CD4-positive, alpha-beta T cell treated with Interferon gamma for 1 hour (primary cell): ENCODE measurements at places on chromosomes 2 and 18.

GRCh38 chr2:188571543-188572303, 280.0 kb downstream of the GULP1 start:
- DNase-seq: no peak

- no peak for DNase-seq
Measured at GRCh38 chr2:66566726-66567399, 131.9 kb downstream of the MEIS1 start.

DNA sequence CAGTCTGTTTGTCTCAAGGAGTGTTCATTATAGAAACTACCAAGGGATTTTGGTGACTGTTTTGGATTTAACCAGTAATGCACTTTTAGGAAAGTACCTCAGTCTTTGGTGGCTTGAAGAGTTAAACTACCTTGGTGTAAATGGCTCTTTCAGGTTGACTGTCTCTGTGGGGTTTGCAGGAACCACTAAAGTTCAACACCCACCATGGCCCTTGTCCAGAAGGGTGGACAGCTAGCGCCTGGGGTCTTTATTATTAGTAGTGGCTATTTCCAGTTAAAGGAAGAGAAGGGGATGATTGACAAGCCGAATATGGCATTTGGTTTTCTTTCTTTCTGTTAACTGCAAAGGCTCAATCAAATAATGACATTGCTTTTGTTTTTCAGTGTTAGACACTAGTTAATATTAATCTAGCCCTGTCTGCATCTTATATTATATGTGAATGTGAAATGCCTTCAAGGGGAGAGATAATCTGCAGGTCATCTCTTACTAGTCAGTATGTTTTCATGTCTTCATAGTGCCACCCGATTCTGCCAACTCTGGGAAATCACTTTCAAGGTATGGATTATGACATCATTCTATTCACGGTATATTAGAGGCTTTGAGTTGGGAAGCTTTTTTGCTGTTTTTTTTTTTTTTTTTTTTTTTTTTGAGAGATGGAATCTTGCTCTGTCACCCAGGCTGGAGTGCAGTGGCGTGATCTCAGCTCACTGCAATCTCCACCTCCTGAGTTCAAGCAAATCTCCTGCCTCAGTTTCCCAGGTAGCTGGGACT, 56.4 kb downstream of the MAP4K4 start:
- no peak for DNase-seq

DNA sequence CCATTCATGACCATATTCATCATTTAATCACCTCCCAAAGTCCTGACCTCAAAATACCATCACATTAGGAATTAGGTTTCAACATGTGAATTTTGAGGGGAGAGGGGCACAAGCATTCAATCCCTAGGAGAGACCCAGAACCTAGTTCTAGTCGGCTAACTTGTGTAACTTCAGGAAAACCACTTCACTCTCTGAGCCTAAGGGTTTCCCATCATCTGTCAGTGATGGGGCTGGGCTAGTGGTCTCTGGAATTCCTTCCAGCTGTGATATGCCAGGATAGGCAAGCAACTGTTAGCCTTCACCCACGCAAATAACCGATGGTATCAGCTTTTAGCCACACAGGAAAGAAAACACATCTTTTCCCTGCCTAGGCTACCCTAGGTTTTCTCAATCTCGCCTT, 52.5 kb upstream of the MEX3C start:
- no peak for DNase-seq

- no peak for DNase-seq
Measured at GRCh38 chr18:44770641-44771040, 90.0 kb downstream of the SETBP1 start.

GRCh38 chr2:161085149-161085548, 75.1 kb upstream of the TANK start:
- DNase-seq: no peak

- DNase-seq: no peak
Measured at GRCh38 chr2:209592106-209592505, 168.3 kb downstream of the MAP2 start.

DNA sequence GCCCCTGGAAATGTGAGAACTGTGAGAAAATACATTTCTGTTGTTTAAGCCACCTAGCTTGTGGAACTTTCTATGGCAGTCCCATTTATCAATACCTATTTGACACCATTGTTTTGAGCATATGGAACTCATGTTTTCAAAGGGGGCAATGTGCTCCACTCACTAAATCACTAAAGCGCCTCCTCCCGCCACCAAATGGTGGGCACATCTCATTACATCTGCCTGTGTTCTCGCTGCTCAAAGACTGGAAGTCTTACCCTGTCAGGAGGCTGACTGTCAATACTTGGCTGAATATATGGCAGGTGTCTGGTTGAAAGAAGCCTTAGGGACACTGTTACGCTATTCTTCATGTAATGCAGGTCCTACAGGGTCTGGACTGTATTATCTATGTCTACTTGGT, 767.7 kb downstream of the TSN start:
- no peak for DNase-seq

DNA sequence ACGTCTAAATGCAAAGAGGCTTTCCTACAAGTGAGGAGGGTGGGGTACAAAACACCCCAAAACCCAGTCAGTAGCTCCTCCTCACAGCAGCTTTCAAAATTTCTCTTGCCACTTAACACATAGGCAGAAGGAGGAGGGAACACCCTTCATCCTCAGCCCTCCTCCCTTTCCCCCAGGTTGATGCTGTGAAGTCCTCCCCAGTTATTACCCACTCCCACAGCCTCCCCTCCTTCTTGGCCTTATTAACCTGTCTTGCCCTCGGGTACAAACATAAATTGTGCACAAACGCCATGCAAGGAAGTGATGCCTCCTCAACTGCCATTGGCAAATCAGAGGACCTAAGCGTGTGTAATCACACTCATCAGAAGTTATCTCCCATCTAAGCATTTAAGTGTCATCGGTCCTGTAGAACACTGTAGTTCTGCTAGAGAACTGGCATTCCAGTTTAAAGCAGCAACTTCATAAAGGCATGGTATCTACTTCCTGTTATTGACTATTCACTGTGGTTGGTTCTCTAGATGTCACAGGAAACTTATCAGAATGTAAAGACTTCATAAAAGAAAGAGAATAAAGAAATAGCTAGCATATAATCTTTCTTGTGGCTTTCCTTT, at the start of gene DSC1:
TSS of gene DSC1 (minus strand) at position 32 of the 611 bp plus-strand sequence. CDS start 262 bp downstream, outside the sequence.
- no peak for DNase-seq

DNA sequence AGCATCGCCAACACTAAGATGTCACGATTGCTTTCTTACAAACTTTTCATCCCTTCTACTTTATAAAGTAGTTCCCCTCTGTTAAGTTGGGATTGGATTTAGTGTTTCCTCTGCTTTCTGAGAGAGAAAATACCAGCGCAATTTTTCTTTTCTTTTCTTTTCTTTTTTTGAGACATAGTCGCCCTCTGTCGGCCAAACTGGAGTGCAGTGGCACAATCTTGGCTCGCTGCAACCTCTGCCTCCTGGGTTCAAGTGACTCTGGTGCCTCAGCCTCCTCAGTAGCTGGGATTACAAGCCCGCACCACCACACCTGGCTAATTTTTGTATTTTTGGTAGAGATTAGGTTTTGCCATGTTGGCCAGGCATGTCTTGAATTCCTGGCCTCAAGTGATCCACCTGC, 9.0 kb downstream of the RELCH start:
- DNase-seq: no peak

DNA sequence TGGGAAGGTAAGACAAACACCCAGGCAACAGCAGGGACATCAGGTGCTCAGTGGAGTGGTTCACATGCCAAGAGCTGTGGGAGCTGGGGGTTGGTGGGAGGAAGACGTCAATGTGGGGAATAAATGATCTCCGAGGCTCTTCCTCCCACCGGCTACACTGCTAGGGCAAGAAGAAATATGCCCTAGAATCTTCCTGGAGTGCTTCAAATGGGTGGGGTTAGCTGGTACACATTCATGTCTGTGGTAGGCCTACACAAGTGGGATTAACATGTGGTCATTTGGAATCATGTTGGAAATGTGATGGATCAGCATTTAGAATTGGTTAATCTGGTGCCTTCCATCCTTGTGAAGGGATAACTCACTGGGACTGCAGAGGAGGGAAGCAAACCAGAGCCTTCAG, 12.4 kb upstream of the ZFP36L2 start:
- DNase-seq: no peak

- DNase-seq: no peak
Measured at GRCh38 chr2:171191021-171191420, 30.3 kb upstream of the TLK1 start.

DNA sequence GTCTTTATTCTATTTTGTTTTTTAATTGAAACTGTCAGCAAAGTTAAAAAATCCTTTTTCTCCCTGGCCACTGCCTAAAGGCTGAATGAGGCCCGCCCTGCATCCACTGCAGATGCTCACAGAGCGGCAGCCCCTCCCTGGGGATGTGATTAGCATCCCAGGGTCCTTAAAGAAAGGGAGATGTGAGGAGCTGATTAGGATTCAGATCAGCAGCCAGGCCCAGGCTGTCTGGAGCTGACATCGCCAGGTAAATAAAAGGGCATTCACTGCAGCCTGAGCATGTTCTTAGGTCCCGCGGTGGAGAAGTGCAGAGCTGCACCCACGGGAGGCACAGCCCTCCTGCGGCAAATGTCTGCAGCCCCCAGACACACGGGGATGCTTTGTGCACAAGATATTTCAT, 83.8 kb downstream of the LONRF2 start:
- no peak for DNase-seq

GRCh38 chr2:164052006-164052405, 316.2 kb upstream of the FIGN start:
- DNase-seq: no peak

- DNase-seq: peak; percentile 72
Measured at GRCh38 chr2:113175042-113175628, 1.4 kb downstream of the PSD4 start.

GRCh38 chr2:24613154-24613814, 122.2 kb downstream of the NCOA1 start:
- peak; percentile 35 for DNase-seq

- no peak for DNase-seq
Measured at GRCh38 chr2:108454440-108454839, 5.4 kb downstream of the GCC2 start.

- no peak for DNase-seq
Measured at GRCh38 chr2:202768273-202768672, 103.3 kb downstream of the ICA1L start.

GRCh38 chr2:111118481-111118980, 2.2 kb upstream of the BCL2L11 start:
- no peak for DNase-seq

DNA sequence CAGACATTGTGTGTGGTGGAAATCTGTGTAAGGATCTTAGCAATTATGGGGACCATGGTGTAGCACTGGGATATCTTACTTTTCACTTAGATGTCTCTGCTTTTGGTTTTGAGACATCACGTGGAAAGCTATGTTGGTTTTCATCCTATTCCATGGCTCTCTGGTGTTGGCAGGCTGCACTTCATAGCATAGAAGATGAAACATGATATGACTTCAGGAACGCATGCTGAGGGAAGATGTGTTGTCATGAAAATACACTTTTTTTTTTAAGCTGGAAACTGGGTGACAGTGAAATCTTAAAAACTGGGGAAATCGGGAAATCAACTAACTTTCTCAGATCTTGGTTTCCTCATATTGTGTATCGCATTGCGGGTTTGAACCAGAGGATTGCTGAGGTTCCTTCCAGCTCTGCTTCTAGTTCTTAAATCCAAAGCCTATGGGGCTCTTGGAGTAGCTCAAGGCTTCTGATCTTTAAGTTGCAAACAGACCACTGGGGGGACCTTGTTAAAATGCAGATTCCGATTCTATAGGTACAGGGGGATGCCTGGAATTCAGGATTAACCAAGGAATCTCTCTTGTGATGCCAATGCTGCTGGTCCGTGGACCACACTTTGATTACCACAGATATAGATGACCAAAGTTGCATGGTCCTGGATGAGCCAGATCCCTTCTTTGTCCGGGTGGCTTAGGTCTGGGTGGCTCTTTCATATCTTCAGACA, 160.7 kb downstream of the SH3RF3 start:
- no peak for DNase-seq

DNA sequence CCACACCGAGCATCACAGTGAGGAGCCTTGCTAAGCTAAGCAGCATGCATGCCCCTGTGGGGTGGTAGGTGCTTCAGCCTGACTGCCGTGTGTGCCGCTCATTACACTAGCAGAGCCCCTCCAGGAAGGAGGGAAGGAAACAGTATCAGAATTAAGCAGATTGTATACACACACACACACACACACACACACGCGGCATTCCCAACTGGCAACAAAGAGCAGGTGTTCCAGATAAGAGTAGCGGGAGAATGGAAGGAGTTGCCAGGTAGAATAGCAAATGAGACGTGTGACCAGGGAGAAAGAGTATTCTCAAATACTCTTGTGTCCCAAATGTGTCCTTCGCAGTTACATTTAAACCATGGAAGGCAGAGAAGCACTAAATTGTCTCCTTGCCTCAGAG, 47.6 kb upstream of the TTC39C start:
- DNase-seq: no peak

- no peak for DNase-seq
Measured at GRCh38 chr2:155692856-155693255, 639.7 kb downstream of the NR4A2 start.

- DNase-seq: no peak
Measured at GRCh38 chr2:30778611-30779010, 28.6 kb downstream of the CAPN13 start.

- DNase-seq: no peak
Measured at GRCh38 chr2:69226903-69227302, 160.1 kb downstream of the GFPT1 start.

GRCh38 chr2:69157441-69157840, 144.5 kb downstream of the ANTXR1 start:
- DNase-seq: no peak

DNA sequence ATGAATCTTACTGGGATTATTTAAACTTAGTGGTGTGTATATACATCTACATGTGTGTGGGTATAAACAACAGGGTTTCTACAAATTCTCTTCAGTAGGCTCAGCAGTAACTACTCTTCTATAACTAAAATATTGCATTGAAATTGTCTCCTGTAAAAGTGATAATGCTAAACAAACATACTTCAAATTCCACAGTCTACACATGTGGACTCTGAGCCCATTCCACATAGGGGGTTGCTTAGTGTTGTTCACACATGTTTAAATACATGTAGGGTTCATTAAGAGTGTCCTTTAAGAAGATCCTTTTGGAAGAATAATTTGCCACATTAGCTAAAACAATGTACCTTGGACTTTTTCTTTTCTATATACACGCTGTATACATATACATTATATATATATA, 152.8 kb upstream of the VRK2 start:
- no peak for DNase-seq

DNA sequence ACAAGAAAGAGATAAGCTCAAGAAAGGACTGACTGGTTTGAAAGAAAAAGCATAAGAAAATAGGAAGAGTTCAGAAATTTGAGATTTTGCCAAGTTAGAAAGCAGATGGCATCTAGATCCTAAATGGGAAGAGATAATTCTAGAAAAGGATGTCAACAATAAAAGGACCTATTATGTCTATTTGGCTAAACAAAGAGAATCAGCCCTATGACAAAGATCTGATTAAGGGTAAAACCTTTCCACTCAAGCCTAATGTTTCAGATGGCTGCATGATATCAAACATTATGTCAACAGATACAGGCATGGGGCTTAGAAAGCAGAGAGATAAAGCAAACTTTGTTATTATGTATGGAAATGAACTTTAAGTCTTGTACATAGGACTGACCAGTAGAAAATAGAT, 465.0 kb upstream of the TRIB2 start:
- DNase-seq: no peak
